ENCODE measurements at places on chromosomes 11 and 22.

DNA sequence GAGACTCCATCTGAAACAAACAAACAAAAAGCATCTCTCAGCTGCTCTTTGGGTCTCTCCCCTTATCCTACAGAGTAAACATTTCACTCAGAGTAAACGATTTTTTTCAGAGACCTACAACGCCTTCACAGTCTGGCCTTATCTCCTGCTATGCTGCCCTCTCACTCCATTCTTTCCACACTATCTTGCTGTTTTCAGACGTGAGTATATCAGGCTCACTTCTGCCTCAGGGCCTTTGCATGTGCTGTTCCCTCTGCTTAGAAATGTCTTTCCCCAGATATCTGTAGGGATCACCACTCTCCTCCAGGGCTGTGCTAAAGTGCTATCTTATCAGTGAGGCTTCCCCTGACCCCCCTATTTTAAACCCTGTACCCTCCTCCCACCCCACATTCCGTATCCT lies 6.5 kb downstream of the RIBC2 start:
- no peak for DNase-seq

GRCh38 chr11:110728883-110729282 lies 16.6 kb upstream of the ARHGAP20 start:
- DNase-seq, result no peak

DNA sequence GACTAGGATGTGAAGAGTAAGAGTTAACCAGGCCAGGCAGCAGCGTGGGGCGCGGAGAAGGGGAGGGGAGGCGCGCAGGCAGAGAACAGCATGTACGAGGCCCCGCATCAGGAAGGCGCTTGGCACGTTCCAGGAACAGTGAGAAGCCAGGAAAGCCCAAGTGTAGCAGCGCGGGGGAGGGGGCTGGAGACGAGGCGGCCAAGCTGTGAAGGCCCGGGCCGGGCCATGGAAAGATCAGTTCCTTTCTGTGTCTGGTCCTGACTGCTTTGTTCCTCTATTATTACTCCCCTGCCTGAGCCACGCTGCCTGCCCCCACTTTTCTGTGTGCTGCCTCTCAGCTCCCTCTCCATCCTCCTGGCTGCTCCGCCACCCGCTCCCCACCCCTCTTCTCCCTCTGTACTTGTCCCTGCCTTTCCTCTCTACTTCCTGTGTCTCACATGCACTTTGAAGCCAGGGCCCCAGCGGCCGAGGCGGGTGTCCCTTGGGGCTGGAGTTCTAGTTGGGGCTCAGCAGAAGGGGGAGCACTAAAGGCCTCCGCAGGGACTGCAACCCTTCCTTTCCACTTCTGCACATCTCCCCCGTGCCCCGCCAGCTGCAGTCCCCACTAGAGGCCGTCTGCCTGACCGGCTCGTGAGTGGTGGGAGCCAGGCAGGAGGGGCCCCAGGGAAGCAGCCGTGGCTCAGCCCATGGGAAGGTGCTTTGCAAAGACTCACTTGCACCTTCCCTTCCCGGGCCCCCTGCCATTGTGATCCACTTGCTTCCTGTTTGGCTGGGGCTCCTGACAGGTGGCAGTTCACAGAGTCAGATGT lies 63.7 kb downstream of the PRDM11 start:
- DNase-seq, result peak; percentile 25

- no peak for DNase-seq
These were observed 4.6 kb downstream of the CDPF1 start for GRCh38 chr22:46245511-46245910.

DNA sequence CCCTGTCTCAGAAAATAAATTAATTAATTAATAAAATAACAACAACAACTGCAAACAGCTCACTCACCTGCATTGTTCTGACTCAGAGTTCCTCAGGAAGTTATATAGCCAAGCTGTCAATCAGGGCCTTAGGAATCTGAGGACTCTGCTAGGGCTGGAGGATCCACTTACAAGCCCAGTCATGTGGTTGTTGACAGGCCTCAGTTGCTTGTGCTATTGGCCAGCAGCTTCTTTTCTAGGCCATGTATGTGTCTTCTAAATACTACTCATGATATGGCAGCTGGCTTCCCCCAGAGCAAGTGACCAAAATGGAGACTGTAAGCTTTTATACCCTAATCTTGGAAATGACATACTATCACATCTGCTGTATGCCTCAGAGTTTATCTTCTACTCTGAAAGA lies 20.8 kb upstream of the ATP5MG start:
- DNase-seq, result no peak

GRCh38 chr22:47354668-47355387 lies 592.4 kb downstream of the TBC1D22A start:
- DNase-seq, result no peak

DNA sequence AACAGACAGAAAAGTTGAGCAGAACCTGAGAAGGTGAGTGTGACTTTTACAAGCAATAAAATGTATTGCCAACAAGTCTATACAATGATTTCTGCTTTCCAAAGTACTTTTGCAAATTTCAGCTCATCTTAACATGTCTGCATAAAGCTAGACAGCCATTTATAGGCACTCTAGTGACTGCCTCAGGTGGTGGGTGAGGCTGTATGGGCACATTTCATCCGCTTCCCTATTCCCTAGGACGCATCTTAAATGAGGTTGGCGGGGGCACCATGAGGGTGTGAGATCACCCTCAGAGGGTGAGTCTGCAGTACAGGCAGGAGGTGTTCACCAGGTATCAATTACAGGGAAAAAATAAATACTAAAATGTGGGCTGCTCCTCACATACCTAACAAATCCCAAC lies 110.1 kb downstream of the ETS1 start:
- no peak for DNase-seq

DNA sequence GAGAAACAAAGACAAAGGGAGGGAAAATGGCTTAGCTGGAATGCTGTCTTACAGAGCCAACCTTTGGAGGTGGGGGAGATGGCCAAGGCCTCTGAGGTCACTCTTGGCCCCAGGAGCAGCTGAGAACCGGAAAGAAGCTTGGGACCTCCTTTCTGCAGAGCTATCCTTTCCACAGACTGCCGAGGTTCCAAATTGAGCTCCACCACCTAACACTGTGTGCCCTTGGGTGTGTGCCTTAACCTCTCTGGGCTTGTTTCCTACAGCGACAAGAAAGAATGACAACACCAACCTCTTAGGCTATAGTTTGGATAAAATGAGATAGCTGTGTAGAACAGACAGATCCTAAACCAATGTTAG lies 23.2 kb downstream of the RTN4RL2 start:
- no peak for DNase-seq

- no peak for DNase-seq
These were observed 52.2 kb downstream of the ANO5 start for GRCh38 chr11:22244986-22245592.

DNA sequence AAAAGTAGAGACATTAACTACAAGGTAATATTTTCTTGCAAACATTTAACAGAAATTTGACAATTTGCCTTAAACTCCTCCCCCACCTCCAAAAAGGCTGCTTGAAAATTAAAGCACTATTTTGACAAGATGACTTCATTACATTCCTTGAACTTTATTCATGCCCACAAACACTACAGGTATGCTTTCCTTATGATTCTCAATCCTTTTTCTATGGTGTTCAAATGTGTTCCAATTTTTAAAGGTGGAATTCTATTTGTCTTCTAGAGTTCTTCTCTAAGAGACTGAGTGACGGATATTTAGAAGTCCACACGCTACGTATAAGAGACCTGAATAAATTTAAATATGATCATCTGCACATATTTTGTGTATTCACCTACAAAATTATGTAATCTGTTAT lies 69.4 kb downstream of the MRTFA start:
- DNase-seq, result no peak

GRCh38 chr11:110896358-110896757 lies 184.1 kb upstream of the ARHGAP20 start:
- DNase-seq, result no peak

DNA sequence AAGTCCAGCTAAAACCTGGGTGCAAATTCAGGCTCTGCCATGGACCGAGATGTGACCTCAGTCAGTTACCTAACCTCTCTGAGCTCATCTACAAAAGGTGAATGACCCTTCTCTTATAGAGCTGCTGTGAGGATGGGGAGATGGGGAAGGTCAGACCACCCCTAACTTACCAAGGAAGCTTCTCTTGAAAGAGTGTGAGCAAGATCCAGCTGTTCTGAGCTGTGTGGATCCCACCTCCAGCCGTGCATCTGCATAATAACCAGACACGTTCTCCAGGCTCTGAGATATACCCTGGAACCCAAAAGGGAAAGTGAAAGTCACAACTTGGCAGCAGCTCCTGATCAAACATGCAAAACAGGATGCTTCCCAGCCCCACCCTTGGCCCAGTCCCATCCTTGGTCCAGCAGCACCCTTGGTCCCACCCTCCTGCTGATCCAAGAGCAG lies at the start of gene APOL3:
TSS of gene APOL3 (minus strand) at position 257 of the 444 bp plus-strand sequence. CDS start 11,700 bp downstream, outside the sequence.
- no peak for DNase-seq

GRCh38 chr11:122922893-122923292 lies 40.3 kb downstream of the JHY start:
- no peak for DNase-seq

DNA sequence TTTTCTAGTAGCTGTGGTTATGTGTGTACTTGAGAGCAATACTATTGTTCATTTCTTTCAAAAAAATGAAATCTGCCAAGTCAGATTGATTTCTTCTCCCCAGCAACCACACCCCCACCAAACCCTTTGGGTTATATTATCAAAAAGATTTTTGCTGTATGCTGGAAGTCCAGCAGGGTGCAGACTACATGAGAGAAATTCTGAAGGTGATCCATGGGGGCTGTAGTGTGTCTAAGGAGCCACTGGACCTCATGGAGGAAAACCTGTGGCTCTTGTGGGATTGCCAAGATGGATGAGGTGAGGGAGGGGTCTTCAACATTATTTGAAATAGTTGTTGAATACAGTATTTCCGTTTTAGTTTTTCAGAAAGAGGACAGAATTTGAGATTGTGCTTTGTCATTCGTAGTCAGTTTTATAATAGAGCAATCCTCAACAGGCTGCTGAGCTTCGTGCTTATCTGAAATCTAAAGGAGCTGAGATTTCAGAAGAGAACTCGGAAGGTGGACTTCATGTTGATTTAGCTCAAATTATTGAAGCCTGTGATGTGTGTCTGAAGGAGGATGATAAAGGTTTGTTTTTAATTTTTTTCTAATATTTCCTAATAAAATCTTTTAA lies 3.1 kb downstream of the EIF3M start:
- no peak for DNase-seq

- no peak for DNase-seq
These were observed 188.1 kb upstream of the PLET1 start for GRCh38 chr11:112448806-112449205.

DNA sequence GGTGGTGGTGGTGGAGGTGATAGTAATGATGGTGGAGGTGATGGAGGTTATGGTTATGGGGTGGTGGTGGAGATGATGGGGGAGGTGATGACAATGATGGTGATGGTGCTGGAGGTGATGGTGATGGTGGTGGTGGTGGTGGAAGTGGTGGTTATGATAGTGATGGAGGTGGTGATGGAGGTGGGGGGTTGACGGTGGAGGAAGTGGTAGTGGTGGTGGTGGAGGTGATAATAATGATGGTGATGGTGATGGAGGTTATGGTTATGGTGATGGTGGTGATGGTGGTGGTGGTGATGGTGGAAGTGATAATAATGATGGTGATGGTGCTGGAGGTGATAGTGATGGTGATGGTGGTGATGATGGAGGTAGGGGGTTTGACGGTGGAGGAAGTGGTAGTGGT lies 16.9 kb upstream of the WNT7B start:
- DNase-seq, result no peak

DNA sequence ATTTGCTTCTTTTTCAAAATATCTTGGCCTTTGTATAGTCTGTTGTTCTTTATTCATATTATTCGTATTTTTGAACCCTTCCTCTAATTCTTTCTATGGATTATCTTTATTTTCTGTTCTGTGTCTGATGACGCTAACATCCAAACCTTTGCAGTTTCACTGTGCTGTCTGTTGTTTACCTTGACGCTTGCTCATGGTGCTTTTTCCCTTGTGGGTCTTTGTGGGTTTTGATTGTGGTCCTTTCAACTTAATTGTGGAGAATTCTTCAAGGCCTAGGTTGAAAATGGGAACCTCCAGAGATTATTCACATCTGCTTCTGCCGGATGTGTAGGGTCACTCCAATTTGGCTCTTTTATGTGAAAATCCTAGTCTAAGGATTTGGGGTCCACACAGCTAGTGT lies 34.6 kb downstream of the PARVG start:
- DNase-seq, result no peak

- DNase-seq, result no peak
These were observed 15.5 kb upstream of the MAPK11 start for GRCh38 chr22:50285568-50286229.

- no peak for DNase-seq
These were observed 412.9 kb downstream of the METTL15 start for GRCh38 chr11:28521075-28521474.

GRCh38 chr11:96744697-96745096 lies 354.9 kb downstream of the JRKL start:
- no peak for DNase-seq

GRCh38 chr11:47324520-47324919 lies 28.0 kb downstream of the MYBPC3 start:
- DNase-seq, result no peak

DNA sequence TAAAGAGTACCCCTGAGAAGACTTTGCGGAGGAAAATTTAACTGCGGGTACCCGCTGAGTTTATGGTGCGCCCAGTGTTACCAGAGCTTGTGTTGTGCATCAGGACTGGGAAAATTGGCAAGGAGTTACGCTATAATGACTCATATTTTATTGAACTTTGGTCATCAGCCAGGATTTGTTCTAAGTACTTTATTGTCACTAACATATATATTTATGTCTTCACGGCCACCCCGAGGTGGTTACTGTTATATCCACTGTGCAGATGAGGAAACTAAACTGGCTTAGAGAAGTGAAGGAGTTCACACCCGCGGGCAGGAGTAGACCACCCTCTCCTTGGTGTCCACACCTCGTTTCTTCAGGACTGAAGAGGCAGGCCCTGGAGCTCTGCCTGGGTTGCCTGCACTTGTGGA lies 667 bp downstream of the ACCS start:
- no peak for DNase-seq

DNA sequence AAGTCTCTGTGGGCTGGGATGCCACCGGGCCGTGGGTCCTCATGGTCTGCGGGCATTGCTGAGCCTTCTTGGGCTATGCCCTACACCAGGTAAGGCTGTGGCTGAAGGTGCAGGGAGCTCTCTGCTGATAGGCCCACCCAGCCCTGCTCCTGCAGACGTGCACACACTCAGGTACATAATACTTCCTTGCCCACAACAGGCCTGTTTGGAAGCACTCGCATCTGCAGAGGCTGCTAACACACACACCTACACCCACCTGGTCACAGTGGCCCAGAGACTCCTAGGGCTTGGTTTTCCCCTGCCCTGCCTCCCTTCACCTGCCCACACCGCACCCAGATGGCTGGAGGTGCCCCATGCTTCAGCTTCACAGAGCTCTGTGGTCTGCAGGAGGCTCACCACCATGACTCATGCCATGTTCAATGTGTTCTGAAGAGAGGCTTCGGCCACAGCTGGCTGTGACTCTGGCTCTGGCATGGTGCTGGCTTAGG lies 72.8 kb upstream of the KCNQ1OT1 start:
- no peak for DNase-seq

DNA sequence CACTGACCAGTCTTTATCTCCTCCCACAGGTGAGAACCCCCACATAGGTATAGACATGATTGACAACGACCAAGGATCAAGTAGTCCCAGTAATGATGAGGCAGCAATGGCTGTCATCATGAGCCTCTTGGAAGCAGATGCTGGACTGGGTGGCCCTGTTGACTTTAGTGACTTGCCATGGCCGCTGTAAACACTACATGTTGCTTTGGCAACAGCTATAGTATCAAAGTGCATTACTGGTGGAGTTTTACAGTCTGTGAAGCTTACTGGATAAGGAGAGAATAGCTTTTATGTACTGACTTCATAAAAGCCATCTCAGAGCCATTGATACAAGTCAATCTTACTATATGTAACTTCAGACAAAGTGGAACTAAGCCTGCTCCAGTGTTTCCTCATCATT lies 76.5 kb downstream of the BTBD10 start:
- no peak for DNase-seq
